ENCODE measurements at places on chromosomes 1 and 21. TPM values are rescaled to one million over a fixed set of nuclear protein-coding genes. Genes with fewer than 3 reads are reported as not detected.

TMEM240 gene
- total RNA-seq, result 2.1 TPM

CADM3 gene
- total RNA-seq, result 0.06 TPM

ARTN gene
- total RNA-seq, result 0.13 TPM

SLC25A34 gene
- 0.44 TPM for total RNA-seq

S100A8 gene
- total RNA-seq, result not detected

CCDC190 gene
- total RNA-seq, result 0.38 TPM

Data from bladder microvascular endothelial cell (primary cell).